Suppressor macrophage (primary cell): ENCODE measurements at places on chromosomes 13 and 19.
A peak's percentile ranks its signal among the peaks of the same experiment; 100 is the strongest.

- no peak for DNase-seq
Measured at GRCh38 chr19:44204772-44205171, 7.6 kb upstream of the ZNF227 start.

GRCh38 chr19:35031072-35031881 lies 1.0 kb downstream of the SCN1B start:
- DNase-seq, result peak; percentile 36

GRCh38 chr13:102002287-102002686 lies 399.6 kb downstream of the FGF14 start:
- DNase-seq, result no peak

DNA sequence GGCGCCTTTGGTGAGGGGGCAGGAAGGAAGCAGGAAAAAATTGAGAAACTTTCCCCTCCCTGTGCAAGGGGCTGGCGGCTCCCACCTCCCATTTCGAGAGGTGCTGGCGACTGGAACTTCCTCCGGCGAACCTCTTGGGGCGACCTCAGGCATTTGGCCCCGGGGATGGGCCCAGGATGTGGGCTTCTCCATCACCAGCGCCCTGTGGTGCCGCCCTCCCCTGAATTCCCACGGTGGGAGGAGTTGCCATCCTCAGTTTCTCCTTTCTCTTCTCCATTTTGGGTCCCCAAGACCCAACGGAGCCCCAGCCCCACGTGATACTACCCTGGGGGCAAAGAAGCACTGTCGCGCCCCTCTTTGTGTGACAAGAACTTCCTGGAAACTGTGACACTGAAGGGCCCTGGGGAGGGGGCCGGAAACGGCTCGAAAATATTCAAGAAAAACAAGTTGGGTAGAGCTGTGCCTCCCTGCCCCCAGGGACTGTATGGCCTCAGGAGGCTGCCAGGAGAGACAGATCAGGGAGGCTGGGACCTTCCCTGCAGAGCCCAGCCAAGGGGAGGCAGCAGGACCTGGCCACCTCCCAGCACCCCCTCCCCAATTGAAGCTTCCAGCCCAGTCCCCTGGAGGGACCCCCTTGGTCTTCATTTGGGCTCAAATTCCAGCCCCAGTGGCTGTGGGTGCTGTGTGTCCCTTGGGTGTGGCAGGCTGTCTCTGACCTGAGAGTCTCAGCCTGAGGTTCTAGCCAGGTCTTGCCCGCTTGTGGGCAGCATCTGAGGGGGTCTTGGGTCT lies 16.2 kb upstream of the AP1M2 start:
- DNase-seq, result peak; percentile 46

DNA sequence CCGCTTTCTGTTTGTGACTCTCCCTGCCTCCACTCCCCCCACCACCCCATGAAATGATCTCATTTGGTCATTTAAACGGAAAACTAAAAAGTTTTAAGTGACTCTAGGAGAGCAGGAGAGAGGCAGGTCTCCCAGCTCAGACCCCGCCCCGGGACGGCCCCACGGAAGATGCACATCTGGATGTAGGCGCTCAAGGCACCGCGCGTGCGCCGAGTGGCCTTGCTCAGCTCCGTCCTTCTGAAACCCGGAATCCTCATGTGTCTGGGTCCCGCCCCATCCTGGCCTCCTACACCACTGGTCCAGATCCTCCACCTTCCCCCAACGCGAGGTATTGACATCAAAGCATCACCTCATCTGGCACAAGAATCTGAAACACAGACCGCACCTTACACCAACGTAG lies 15.7 kb upstream of the IGFL1 start:
- DNase-seq, result no peak

DNA sequence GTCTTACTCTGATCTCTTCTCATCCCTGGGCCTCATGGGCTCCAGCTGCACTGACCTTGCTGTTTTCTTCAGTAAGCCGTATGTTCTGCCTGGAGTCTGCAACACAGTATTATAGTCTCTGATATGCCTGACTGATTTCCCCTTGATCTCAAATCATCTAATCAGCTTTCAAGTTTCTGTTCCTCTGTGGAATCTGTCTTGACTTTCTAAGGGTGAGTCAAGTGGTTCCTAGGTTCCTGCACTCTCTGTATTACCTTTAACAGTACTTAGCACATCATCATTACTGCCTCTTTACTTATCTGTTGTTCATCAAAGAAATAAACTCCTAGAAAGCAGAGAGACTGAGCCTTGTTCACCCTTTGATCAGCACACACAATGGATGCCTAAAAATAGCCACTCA lies 350.7 kb downstream of the LMO7 start:
- DNase-seq, result no peak

DNA sequence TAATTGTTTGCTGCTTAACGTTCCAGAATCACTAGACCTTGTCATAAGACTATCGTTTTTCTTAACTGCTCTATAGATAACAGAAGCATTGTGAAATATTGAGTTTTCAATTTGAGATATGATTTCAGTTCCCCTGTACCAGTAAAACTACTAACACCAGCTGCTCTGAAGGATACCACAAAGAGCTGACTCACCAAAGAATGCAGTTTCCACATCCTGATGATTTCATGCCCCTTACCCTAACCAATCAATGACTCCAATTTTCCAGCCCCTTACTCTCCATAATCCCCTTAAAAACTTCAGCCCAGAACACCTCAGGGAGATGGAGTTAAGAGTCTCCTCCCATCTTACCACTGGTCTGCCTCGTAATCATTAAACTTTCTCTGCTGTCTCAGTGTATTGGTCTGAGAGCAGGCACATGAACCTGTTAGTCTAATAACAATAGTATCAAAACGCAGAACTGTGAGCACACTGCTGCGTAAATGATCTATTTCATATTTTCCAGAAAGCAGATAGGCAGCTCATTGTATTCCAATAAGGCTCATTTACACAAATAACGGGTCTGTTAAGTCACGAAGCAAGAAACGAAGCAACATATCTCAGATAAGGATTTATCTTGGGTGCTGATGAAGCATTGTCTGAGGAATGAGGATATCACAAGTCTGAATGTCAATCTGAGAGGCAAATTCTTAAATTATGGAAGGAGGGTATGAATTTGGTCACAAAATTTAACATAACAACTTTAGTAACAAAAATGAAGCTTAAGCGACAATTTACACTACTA lies 14.1 kb upstream of the CCNA1 start:
- DNase-seq, result peak; percentile 81

DNA sequence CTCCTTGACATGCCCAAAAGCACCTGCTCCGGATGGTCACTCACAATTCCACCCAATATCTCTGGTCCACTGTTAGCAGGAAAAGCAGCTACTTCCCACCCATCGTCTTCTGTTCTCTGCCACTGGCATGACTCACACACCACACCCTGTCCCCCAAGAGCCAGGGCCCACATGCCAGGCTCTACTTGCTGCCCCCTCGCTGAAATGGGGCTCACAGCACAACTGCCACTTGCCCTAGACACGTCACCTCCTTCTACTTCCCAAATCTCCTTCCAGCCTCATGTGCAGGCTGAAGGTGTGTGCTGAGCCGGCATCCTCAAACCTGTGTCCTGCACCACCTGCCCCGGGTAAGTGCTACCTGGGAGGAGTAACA lies 65.0 kb downstream of the TBC1D4 start:
- DNase-seq, result peak; percentile 73

DNA sequence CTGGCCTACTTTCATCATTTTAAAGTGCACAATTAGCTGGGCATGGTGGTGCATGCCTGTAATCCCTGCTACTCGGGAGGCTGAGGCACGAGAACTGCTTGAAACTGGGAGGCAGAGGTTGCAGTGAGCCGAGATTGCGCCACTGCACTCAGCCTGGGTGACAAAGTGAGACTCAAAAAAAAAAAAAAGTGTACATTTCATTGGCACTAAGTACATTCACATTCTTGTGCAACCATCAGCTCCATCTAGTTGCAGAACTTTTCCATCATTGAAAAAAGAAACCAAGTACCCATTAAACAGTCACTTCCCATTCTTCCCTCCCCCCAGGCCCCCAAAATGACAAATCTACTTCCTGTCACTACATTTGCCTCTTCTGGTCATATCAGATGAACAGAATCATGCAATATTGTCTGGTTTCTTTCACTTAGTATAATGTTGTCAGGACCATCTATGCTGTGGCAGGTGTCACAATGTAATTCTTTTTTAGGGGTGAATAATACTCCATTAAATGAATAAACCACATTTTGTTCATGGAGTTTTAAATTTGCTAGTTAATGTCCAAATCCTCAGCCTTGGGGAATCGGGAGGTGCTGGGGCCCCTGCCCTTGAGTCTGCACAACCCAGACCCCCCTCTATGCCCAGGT lies 7.4 kb upstream of the SIGLEC11 start:
- peak; percentile 62 for DNase-seq

GRCh38 chr13:111289251-111289650 lies 31.2 kb upstream of the TEX29 start:
- DNase-seq, result no peak

DNA sequence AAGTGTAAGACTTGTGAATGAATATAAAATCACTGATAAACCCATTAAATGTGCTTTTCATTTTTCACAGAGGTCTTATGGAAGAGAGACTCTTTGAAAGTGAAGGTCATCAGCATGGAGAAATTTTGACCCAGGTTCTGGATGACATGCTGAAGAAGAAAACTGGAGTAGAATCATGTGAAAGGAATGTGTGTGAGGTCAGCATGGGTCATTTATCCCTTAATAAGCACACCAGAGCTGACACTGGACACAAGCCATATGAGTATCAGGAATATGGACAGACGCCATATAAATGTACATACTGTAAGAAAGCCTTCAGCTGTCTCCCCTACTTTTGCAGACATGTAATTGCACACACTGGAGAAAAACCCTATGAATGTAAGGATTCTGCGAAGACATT lies 29.0 kb downstream of the ZNF20 start:
- DNase-seq, result no peak

GRCh38 chr19:11261971-11262839 lies at the start of gene DOCK6:
Gene DOCK6 (minus strand): TSS chr19:11262524. CDS start chr19:11262440, 84 bp downstream.
- DNase-seq, result peak; percentile 23

DNA sequence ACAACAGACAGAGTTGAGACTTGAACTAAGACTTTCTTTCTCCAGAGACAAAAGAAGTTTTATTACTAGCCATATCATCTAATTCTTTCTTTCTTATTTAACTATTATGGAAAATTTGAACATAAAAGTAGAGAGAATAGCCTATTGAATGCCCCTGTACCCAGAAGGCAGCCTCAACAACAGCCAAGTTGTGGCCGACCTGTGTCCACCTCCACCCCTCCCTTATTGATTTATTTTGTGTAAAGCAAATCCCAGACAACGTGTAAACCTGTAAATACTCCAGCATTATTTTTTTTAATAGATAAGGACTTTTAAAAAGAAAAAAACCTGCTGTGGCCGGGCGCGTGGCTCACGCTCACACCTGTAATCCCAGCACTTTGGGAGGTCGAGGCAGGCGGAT lies 26.1 kb upstream of the FXYD3 start:
- DNase-seq, result no peak

DNA sequence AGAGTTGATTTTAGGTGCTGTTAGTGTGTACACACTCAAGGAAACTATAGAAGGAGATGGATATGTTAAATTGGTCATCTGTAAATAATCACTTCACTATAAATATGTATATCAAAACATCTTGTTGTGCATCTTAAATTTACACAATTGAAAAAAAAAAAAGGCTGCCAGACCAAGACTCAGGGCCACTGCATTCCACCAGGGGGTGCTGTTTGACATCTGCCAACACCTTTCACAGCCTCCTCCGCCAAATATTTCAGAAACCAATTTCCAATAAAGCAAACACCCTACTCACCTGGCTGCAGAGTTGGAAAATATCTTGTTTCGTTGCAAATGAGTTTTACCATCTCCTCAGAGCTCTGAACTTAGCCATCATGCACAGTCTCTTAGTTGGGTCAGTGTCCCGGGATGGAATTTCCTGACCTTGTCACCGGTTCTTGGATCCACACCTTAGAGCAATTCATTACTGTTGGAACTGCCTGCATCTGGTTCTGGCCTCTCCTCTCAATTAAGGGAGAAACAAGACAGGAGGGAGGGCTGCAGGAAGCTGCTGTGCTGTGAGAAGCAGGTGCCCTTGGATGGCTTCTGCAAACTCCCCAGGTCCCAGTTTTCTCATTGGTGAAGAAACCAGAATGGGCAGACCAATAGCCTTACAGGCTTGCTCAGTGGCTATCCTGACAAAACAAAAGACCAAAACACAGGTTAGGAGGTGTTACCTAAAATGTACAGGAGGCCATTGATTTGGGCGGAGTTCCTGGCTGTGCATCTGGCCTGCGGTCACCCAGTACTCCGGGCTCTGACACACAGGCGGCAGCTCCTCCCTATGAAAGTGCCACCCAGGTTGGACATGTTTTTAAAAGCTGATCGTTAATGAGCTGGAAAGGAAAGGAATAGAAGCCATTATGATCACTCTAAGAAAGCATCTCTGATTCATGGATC lies 746.6 kb downstream of the UQCRFS1 start:
- peak; percentile 85 for DNase-seq

- peak; percentile 79 for DNase-seq
Measured at GRCh38 chr13:76885203-76886004, 801 bp downstream of the KCTD12 start.
